Stimulated activated CD4-positive, alpha-beta T cell treated with anti-CD3 and anti-CD28 coated beads, Interleukin-12 subunit alpha, Interleukin-12 subunit beta, amount 100 ng/mL, for 24 hours (primary cell): ENCODE measurements at places on chromosomes 4 and X.

- no peak for DNase-seq
Measured at GRCh38 chrX:110120025-110120424, 117.1 kb downstream of the TMEM164 start.

GRCh38 chrX:135923353-135923752 is 29.8 kb downstream of the SAGE1 start:
- DNase-seq = no peak

DNA sequence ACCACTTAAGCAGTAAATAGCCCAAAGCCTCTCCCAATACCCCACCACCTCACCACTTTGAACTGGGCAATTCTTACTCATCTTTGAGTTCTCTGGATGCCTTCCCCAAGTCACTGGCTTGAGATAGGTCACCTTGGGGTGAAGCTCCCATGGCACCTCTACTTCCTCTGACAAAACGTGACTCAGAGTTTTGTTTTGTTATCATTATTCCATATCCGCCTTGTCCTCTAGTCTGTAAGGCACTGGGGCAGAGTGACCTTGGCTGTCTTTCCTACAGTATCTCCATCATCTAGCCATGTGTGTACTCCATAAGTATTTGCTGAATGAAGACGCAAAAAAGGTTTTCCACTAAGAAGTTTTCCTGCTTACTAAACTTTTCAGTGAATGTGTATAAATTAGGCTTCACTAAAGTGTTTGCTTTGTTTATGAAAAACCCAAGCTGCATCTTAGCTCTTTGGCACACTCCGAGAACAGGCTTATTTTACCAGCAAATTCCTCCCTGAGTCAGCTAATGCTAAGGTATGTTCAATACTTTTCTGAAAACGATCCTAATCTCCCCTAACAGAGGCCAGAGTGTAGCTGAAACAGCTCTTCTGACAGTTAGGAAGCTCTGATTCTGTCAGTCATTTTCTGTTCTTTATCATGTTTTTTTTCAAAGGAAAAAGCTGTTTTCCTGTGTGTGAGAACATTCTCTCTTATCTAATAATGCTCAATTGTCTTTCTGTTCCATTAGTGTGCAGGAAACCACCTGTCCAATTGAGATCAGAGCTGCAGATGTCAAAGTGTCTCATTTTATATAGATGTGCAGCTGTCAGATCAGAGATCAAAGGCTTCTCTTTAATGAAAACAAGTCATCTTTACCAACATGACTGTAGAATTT is 30.2 kb upstream of the TSPAN5 start:
- no peak for DNase-seq

DNA sequence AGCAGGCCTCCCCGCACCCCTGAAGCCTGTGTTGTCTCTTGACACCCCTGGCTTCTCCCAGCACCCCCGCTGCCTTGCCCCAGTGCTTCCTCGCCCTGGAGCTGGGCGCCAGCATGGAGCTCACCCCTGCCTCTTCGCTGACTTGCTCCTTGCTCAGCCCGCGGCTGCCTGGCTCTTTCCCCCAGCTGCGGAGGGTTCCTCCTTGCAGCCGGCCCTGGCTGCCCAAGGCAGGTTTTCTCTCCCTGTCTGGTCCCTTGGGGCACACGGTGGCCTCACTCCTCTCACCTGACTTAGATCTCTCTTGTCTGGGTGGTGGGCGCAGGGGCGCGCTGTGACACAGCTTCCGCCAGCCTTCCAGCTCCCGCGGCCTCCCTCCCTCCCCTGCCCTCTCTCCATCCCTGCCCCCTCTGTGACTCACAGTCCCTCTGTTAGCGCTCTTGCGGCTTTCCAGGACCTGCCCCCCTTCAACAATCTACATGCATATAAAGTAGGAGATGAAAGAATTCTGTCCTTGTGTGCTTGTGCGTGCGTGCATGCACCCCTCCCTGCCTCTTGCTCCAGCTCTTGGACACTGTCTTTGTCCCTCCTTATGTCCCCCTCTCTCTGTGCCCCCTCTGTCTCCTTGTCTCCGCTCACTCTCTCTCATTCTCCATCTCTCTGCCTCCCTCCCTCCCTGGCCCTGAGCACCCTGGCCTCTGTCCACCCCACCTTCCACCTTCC is 2.2 kb downstream of the PLXNB3 start:
- no peak for DNase-seq

DNA sequence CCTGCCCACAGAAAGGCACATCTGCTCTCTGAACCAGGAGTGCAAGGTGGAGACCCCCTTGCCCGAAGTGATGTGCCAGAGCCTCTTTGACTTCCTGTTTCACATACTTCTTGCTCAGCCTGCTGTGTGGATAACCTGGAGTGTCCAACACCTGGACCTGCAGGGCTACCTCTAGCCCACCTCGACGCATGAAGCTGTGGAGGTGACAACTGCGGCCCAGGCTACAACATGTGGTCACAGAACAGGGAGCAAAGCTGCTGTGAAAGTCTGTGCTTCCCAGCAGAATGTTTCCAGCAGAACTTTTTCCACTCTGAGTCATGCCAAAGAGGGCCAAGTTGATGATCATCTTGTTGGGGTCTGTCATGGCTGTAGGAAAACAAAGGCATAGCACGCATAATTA is 1.5 kb downstream of the GIMD1 start:
- no peak for DNase-seq

DNA sequence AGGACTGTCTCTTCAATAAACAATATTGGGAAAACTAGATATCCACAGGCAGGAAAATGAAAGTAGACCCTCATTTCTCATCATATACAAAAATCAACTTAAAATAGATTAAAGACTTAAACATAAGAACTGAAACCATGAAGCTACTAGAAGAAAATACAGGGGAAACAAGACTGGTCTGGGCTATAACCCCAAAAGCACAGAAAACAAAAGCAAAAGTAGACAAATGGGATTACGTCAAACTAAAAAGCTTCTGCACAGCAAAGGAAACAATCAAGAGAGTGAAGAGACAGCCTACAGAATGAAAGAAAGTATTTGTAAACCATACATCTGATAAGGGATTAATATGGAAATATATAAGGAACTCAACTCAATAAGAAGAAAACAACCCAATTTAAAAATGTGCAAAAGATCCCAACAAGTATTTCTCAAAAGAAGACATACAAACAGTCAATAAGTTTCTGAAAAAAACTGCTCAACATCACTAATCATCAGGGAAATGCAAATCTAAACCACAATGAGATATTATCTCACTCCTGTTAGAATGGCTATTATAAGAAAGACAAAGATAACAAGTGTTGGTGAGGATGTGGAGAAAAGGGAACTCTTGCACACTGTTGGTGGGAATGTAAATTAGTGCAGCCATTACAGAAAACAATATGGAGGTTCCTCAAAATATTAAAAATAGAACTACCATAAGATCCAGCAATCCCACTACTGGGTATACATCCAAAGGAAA is 325.3 kb upstream of the RASGEF1B start:
- DNase-seq = no peak

GRCh38 chr4:110733901-110734300 is 111.0 kb upstream of the PITX2 start:
- no peak for DNase-seq

DNA sequence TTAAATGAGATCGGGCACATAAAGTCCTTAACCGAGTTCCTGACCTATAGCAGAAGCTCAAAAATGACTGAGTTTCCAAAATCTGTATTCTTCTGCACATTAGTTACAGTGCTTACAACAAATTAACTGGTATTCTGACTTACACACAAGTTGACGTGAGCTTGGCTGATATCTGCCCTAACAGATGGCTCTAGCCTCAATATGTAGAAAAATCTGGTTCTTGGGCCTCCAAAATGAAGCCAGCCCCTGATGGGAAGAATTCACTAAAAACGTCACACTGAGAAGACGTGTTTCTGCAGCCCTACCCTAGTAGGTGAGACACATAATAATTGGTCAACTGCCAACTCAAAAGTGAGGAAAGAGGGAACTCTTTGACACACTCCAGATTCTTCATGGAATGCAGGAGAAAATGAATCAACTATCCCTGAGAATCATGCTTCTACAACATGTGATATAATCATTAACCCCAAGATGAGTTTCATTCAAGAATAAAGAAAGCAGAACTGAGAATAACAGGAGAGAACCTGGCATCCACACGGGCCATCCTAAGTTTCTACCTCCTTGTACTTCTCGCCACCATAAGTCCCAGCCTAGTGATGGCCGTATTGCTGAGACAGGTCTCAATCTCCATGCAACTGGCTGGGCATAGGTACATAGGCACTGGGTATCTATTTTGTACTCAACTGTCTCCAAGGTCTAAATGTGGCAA is 8.2 kb downstream of the STX18 start:
- no peak for DNase-seq

DNA sequence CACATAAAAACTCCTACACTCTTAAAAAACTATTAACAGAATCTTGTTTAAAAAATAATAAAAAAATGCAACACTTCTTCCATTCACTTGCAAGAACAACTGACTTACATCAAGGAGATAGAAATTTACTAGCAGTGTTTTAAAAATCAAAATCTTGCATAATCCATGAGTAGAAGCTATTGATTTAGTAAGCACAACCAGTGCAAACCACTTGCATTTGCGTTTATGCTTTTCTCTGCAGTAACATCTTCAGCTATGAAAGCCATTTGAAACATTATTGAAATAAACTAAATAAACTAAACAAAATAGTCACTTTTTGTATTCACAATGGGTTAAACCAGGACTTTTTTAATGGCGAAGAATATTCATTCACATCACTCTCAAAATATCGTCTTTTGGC is 389.2 kb upstream of the EMCN start:
- DNase-seq = no peak

GRCh38 chr4:99054428-99054994 is 34.1 kb downstream of the ADH5 start:
- DNase-seq = no peak

GRCh38 chr4:109985993-109986974 is 73.6 kb downstream of the EGF start:
- no peak for DNase-seq

DNA sequence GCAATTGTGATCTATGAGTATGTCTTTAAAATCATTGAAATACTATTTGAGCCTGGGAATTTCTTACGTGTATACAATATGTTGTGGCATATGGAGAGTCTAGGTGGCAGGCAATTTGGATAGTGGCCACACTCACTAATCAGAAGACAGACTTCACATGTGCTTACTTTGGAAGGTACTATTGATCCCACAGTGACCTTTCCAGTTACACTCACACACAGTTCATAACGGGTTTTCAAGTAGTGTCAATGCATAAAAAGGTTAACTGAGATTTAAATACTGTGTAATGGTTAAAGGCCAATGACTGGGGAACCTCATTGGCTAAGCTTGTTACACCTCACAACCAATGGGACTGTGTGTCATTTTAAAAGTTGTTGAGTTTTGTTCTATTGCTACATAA is 783.2 kb downstream of the RPA4 start:
- DNase-seq = no peak

- DNase-seq = no peak
Measured at GRCh38 chrX:66731398-66731797, 92.5 kb upstream of the EDA2R start.

DNA sequence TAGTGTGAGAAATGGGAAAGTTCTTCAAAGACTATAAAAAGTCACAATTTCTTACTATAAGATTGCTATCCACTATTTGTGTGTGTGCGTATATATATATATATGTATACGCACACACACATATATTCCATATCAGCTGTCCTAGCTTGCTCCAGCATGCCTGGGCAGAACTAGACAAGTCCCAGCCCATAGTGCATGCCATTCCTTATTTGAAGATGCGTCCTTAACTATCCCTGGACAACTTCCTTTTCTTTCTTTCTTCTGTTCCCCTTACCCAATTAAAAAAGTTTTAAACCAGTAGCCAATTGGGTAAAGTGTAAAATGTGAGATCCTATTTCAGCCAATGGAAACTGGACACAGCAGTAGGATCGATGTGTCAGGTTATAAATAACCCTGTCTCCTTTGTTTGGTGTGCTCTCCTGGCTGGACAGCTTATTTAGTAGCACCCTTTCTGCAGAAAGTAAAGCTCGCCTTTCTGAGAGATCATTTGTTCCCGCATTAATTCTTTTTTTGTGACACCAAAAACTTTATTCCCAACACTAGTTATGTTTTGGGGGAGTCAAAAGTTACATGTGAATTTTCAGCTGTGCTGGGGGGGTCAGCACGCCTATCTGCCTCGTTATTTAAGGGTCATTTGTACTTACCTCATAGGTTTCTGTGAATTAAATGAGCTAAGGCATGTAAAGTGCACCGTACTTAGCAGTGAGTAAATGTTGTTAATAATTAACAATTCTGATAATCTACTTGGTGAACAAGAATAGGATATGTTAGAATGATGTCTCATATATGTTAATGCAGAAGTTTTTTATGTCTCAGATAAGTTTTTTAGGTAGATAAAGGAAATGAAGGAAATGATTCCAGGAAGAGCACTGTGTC is 40.9 kb downstream of the KDM6A start:
- DNase-seq = no peak

- no peak for DNase-seq
Measured at GRCh38 chr4:126223784-126224407, 909.1 kb downstream of the FAT4 start.

DNA sequence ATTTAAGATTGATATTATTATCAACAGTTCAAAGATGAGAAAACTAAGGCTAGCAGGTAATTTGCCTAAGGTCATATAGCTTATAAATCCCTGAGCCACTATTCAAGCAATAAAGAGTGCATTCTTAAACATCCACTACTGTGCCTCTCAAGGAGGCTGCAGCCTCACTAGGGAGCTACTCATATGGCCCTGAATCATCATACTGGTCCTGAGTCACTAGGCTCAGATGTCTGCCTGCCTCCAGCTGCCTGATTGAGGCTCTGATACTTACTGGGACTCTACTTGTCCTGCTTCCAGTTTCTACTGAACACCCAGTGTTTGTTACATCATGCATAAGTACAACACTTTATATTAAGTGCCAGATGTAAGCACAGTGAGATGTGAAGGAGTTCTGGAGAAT is 110.7 kb downstream of the AASDH start:
- DNase-seq = no peak

- no peak for DNase-seq
Measured at GRCh38 chrX:36577006-36577405, 431.2 kb upstream of the FAM47C start.

GRCh38 chr4:142614621-142615323 is 231.3 kb downstream of the INPP4B start:
- no peak for DNase-seq

DNA sequence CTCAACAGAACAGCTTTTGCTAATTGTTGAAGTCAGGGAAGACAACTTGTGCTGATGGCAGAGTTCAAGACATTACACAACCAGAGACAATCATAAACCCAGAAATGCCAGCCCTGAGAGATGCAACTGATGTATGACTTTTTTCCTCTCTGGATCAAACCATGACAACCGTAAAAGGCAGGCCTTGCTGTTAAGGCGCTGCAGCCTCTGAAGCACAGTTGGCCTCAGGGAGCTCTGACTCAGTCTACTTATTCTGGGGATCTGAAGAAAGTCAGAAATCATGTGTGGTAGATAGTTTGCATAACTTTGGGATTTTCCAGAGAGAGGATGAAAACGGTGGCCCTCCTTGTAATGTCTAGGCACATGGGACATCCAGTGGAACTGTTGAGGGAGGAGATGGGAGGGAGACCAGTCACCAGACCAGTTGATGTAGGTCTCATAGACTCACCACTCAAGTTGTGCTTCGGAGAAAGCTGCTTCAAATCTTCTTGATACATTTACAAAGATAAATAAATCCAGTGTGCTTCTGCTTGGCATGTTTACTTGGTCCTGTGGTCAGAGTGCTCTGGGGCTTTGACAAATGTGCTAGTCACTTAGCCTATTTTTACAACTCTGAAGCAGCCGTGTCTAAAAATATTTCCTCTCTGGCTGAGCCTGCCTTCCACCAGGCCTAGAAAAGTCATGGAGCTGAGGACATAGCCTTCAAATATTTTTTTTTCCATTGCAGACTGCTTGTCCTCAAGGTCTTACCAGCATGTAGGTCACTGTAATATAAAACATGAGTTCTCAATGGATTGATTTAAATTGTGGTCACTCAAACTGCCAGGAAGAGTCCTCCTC is 7.5 kb downstream of the HADH start:
- DNase-seq = no peak

GRCh38 chr4:173503330-173504180 is 26.5 kb downstream of the HAND2 start:
- no peak for DNase-seq
